NCI-H1436 treated with DMSO at 0.1 percent for 48 hours (cell line): ENCODE measurements at places on chromosomes 3 and 15.

DNA sequence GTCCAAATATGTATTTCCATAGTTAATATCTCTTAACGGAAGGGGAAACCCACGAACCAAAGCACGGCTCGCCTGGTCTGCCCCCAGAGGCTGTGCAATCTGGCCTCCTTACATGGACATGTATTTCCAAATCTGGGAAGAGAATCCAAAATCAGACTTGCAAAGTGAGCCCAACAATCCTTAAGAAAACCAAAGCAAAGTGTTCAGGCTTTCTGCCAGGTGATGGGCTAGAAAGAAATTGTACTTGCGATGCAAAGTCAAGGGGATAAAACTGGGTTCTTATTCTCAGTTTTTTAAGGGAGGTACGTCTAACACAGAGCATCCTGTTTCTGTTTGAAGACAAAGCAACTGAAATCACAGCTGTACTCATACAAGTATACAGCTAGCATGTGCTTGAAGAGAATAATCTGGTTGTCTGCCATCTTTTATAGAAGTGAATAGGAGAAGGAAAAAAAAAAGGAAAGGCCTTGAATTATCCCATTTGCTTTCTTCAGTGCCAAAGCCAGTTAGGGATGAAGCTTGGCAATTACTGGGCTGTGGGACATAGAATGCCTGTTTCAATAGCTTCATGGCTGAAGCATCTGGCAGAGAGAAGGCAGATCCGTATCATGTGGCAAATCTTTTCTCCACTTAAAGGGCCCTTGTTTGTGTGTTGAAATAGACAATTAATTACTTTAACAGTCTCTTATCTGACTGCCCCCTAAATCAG, 48.4 kb downstream of the LRIG1 start:
- no peak for DNase-seq

- no peak for DNase-seq
These were observed 24.2 kb upstream of the LXN start for GRCh38 chr3:158696618-158697017.

- no peak for DNase-seq
These were observed 327.1 kb upstream of the GOLIM4 start for GRCh38 chr3:168422843-168423242.

DNA sequence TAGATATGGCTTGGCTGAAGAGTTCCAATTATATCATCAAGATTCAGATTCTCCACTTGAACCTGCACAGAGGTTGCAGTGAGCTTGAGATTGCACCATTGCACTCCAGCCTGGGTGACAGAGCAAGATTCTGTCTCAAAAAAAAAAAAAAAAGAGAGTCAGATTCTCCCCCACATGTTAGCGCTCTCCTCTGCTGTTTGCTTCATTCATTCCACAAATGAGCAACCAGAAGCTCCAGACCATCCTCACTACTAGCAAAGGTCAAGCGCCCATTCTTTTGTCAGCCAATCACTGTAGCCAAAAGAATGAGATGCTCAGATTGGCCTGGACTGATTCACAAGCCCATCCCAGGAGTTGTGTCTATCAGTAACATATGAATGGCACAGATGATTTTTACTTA, 28.4 kb upstream of the TCF12 start:
- DNase-seq = no peak

GRCh38 chr3:62722344-62722743, 152.9 kb downstream of the CADPS start:
- no peak for DNase-seq

DNA sequence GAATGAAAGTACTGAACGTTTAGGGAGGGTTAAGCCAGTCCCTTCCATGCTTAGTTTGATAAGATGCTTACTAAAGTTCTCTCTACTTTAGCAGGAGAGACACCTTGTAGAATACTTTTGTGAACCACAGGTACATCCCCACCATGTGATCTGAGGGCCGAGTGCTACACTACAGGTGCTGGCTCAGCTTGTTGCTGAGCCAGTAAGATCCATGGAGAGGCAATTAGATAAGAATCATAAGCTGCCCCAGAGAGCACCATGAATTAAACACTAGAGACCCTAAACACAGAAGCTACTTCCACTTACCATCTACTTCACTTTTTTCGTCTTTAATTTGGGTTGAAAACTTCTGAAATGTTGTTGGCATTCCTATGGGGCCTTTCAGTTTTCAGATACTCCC, 70.5 kb upstream of the GOLGA8B start:
- no peak for DNase-seq

DNA sequence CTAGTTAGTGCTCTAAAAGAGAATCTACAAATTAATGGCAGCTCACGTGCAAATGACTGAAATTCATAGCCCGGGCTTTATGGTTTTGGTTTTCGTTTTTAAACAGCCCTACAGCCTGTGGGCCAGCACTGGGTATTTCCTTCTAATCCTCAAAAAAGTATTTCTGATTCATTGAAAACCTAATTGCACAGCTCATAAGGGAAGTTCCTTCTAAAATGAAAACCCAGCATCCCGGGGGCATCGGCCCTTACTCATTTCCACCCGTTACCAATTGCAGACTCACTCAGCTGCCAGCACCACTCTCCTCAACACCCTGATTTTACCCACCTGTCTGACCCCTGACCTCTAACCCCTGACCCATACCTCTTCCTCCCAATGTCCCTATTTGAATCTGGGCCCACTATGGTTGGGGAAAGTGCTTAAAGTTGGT, 59.5 kb upstream of the ZNF148 start:
- DNase-seq = no peak

- DNase-seq = no peak
These were observed 169.3 kb upstream of the BHLHE40 start for GRCh38 chr3:4809922-4810321.

DNA sequence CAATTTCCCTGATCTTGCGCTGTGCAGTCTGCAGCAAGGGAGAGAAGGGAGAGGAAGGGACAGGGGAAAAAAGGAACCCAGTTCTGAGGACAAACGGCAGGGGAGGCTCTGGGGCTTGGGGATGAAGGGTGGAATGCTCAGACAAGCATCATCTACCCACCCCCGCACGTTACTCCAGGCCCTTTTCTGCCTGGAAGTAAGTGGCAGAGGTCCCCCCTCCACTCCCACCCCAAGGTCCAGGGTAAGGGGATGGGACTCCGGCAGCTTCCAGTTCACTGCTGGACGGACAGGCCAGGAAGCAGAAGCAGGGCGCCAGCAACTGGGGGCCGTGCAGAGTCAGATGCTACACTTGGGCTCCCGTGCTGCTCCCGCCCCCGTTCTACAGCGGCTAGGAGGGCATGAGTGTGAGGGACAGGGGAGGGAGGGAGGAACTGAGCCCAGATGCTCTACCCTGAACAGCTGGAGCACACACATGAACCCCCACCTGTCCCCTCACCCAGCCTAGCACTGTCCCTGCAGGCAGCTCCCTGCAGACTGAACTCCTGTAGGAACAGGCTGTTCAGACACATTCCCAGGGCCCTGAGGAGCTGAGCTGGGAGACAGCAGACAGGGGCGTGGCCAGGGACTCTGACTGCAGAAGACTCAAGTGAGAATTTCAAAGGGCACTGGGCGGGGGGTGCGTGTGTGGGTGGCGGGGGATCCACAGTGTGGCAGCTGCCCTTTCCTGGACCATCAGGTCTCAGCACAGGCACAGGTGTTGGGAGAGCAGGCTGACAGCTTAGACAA, 59.7 kb downstream of the SENP2 start:
- DNase-seq = no peak

DNA sequence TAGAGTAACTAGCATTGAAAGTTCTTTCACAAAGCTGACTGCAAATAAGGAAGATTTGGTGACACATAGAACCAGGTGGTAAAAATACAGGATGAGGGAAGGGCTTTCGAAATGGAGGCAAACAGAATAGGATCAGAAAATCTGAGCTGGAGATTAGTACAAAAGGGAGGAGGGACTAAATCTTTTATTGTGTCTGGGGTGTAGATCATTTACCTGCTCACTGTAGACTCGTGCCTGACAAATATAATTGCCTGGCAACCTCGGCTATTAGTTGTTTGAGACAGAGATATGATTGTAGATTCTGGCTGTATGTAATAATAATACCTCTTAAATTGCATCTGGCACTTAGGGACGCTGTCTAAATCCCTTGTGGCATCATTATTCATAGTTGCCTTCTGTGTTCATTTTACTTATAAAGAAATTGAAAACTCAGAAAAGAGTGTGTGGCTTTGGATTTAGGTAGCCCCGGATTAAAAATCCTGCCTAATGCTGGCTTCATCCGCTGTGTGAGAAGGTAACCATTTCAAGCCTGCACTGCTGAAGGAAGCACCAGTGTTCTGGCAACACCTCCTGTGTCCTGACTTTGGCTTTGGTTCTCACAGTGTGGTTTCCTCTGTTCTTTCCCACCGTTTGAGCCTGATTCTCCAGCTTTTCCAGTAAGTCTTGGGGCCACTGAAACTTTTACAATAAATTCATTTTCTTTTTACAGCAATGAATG, 25.0 kb upstream of the GPR160 start:
- peak; percentile 63 for DNase-seq
